ENCODE measurements at places on chromosomes 5 and 9. TPM values are rescaled to one million over a fixed set of nuclear protein-coding genes. Genes with fewer than 3 reads are reported as not detected.

TEX48 gene
- not detected for total RNA-seq

RETREG1 gene
- 4.0 TPM for total RNA-seq

CCNO gene
- total RNA-seq: 0.32 TPM

ARID3C gene
- total RNA-seq: 0.45 TPM

OLFML2A gene
- 6.2 TPM for total RNA-seq

NUP155 gene
- total RNA-seq: 47.0 TPM

TEK gene
- total RNA-seq: 3.3 TPM

FOXD4L4 gene
- 0.06 TPM for total RNA-seq

ZFR gene
- total RNA-seq: 87.7 TPM

MOB3B gene
- not detected for total RNA-seq

SLC24A2 gene
- 0.06 TPM for total RNA-seq

HAPLN1 gene
- under 0.01 TPM for total RNA-seq

AFAP1L1 gene
- total RNA-seq: 5.9 TPM

IRX4 gene
- total RNA-seq: not detected

DMRT2 gene
- not detected for total RNA-seq

FSTL4 gene
- total RNA-seq: 0.26 TPM

LEAP2 gene
- 0.77 TPM for total RNA-seq

GPR21 gene
- total RNA-seq: 0.11 TPM

GRXCR2 gene
- not detected for total RNA-seq

FGF1 gene
- total RNA-seq: 5.8 TPM

FBP2 gene
- total RNA-seq: not detected

CYLC2 gene
- total RNA-seq: not detected

SLC36A1 gene
- 11.7 TPM for total RNA-seq

CCL27 gene
- not detected for total RNA-seq

PIP5KL1 gene
- total RNA-seq: 2.0 TPM

IFNA13 gene
- not detected for total RNA-seq

EPB41L4A gene
- total RNA-seq: not detected
